Left colon (tissue), 2 donors: ENCODE measurements at places on chromosomes 12 and 14.

DNA sequence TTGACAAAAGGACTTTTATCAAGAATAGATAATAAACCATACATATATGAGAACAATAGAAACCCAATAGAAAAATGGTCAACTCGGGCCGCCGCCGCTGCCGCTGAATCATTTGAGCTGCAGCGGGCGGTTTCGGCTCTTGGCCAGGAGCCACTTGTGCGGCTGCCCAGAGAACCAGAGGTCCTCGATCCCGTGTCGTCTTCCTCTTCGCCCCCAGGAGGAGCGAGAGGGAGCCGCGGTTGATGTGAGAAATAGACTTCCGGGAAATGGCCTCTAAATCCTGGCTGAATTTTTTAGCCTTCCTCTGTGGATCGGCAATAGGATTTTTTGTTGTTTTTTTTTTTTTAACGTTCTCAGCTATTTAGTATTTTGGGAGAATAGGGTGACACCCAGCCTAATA, 44.8 kb downstream of the CPSF6 start:
- peak; percentile 68 for DNase-seq

- DNase-seq = no peak
Observed at GRCh38 chr12:32477714-32478113, 78.4 kb downstream of the FGD4 start.

- no peak for DNase-seq
Observed at GRCh38 chr14:35399083-35399937, 5.2 kb downstream of the NFKBIA start.

DNA sequence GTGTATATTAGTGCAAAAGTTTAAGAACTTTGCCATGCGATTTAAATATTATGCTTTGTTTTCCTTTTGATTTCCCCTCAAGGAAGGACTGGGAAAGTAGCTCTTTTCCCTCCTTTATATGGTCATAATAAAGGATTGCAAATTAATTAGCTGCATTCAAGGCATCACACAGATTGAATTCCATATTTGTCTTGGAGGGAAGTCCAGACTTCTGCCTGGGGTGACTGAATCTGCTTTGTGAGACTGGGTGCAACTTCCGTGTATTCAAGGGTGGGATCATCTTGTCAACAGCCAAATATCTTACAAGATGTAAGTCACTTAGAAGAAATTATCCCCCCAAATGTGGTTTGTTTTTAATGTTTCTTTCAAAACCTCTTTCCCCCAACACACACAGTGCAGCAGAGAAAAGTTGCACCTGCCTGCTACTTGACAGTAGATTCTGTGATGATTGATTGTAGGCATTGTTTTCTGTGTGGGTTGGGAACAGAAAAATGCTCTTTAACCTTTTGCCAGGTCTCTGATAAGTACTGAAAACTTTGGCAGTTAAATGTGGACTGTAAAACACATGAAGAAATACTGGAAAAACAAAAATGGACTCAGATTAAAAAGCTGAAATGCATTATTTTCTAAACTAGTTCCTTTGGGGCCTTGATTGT, 28.4 kb downstream of the STK38L start:
- no peak for DNase-seq

- DNase-seq = no peak
Observed at GRCh38 chr12:71567537-71567936, 96.1 kb downstream of the ZFC3H1 start.

GRCh38 chr12:125890971-125891370, 825.7 kb downstream of the AACS start:
- no peak for DNase-seq
